Stimulated activated CD4-positive, alpha-beta T cell treated with anti-CD3 and anti-CD28 coated beads, Interleukin-2, amount 100 ng/mL, for 24 hours (primary cell): ENCODE measurements at places on chromosomes 7 and 10.
A peak's percentile ranks its signal among the peaks of the same experiment; 100 is the strongest.

DNA sequence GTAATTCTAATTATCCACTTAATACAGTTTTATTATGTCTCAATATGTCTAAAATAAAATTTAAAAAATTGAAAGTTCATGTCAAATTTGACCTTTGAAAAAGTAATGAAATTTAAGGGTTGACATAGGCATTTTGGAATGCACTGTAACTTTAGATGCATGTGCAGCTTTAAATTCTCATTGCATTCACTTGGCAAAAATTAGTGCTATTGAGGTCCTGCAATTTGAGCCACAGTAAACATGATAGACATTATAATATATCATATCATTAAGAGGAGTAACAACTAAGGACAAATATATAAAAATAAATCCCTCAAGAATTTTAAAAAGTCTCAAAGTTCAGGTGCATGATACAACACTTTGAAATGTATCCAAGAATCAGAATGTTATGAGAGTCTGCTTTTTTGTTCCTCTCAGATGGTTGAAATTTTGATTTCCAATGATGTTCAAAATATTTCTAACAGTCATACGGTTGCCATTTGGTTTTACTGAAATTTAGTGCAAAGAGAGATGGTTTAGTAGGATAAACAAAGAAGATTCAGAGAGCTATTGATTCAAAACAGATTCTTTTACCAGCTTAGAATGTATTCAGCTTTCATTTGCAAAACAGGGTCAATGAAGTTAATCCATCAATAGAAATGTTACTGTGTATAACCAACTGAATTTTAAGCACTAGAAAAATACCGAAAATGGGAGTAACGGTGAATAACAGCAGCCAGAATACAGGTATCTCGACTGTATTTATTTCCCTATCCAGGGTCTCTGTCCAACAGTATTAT, 71.8 kb downstream of the SEMA3A start:
- DNase-seq, result no peak

- DNase-seq, result no peak
These were observed 147.7 kb upstream of the SLC26A5 start for GRCh38 chr7:103593691-103594090.

- DNase-seq, result no peak
These were observed 1001.7 kb upstream of the KCND2 start for GRCh38 chr7:119271147-119271779.

- peak; percentile 47 for DNase-seq
These were observed 45.0 kb downstream of the ALOX5 start for GRCh38 chr10:45418849-45419675.

DNA sequence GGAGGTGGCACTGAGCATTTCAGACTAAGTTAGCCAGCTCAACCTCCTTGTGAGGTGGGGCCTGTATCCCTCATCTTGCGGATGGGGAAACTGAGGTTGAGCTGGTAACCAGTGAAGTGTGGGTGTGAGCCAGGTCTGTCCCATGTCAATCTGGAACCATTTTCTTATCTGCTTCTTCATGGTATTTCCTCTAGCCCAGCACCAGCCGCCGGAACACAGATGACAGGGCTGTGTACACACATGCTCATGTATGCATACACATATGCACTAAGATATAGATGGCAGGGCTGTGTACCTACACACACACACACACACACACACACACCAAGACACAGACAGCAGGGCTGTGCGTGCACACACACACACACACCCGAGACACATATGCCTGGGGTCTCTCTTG, 18.5 kb downstream of the RAMP3 start:
- no peak for DNase-seq

GRCh38 chr10:50216894-50217293, 34.4 kb downstream of the ASAH2 start:
- no peak for DNase-seq
